Naive B cell (primary cell): ENCODE measurements at places on chromosomes 2 and 18. TPM values are rescaled to one million over a fixed set of nuclear protein-coding genes. Genes with fewer than 3 reads are reported as not detected.

GRCh38 chr2:9665898-9666297 lies 35.1 kb upstream of the YWHAQ start:
- DNase-seq = no peak

GRCh38 chr2:148048475-148049221 lies 27.8 kb downstream of the MBD5 start:
- DNase-seq = no peak

IL36G gene
- polyA plus RNA-seq = not detected

CCDC74B gene
- not detected for polyA plus RNA-seq

ZNF512 gene
- polyA plus RNA-seq = 35.4 TPM
